ENCODE measurements at places on chromosomes 13 and 19. TPM values are rescaled to one million over a fixed set of nuclear protein-coding genes. Genes with fewer than 3 reads are reported as not detected.

Gene RNF113B
- total RNA-seq = not detected

Gene COX7A1
- not detected for total RNA-seq

Gene ZNF490
- total RNA-seq = 12.4 TPM

Gene SYCN
- total RNA-seq = not detected

Gene ZNF541
- 0.62 TPM for total RNA-seq

Gene ZNF121
- total RNA-seq = 48.4 TPM

- no peak for DNase-seq
Observed at GRCh38 chr13:108947551-108948030, 318.2 kb downstream of the MYO16 start.

GRCh38 chr19:47353307-47353712, 4.2 kb downstream of the DHX34 start:
- DNase-seq = no peak

DNA sequence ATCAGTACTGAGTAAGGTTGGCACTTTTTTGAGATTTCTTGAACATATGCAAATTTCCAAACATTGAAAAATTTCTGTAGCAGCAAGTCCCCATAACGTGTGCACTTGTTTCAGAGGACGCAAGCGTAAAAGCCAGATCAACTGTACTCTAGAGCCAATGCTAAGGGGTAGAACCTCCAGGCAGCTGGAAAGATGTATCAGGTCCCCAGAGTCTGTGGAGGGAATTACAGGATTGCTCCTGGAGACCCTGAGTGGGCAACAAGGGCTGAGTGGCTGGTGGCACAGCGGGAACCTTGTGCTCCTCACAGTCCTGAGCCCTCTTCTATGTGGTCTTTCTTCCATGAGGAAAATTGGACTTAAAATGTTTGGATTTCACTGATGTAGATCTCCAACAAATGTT, 53.9 kb upstream of the AMER2 start:
- no peak for DNase-seq

DNA sequence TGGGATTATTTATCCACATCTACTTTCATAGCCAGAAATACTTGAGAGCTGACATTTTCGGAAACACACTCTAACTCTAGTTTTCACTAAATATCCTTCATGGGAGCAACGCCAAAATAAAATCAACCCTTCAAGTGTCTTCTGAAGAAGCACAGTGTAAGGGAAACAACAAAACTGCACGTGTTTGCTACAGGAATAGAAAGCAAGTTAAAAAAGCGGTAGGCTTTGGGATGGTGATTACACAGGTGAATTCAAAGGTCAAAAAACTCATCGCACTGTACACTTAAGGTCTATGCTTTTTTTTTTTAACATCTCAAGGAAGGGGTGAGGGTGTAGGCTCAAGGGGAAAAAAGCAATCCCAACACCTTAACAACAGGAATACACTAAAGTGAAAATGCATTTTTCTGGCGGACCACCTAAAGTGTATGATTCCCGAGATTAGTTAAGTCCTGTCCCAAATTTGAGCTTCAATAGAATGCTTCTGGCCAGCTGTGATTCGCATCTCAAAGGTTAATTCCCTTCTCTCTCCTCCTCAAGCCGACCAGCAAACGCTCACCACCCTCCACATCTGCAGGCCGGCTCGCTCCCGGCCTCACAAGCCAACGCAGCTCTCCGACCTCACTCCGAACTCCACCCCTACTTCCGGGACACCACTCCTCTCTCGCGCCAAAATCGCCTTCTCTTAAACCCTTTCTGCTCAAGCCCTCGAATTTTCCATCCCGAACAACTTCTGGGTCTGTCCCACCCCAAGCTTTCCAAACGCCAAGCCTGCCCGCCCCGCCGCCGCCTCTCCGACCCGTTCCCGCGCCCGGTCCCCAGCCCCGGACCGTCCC, 1.1 kb downstream of the ARGLU1 start:
- DNase-seq = no peak

DNA sequence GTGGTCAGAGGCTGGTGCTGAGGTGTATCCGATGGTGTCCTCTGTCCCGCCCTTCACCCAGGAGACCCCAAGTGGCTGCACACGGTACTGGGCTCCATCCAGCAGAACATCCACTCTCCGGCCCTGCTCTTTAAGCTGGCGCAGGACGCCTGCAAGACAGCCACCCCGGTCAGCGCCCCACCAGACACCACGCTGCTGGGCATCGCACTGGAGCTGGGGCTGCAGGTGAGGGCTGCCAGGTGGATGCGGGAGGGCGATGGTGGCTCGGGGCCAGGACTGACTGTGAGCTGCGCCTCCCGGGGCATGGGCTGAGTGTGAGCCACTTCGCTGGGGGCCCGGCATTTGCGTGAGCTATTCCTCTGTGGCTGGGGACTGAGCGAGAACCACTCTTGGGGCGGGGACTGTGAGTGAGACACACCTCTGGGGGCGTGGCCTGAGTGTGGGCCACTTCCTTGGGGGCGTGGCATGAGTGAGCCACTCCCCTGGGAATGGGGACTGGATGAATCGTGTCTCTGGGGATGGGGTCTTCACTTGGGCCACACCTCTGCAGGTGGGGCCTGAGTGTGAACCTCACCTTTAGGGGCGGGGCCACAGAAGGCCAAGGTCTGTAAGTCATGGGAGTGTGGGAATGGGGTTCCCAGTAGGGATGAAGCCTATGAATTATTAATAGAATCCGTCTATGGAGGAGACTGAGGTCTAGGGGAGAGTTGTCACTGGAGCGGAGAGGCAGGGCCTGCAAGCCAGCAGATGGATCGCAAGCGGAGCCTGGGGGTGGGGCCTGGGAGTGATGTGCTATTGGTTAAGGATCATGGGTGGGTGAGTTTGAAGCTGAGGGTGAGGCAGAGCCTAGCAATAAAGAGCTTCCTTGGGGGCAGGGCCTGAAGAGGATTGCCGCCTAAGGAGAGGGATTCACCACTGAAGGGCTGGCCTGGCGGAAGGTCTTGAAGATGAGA, 30.5 kb downstream of the ZSWIM4 start:
- DNase-seq = no peak

GRCh38 chr13:67143544-67144115, 86.5 kb downstream of the PCDH9 start:
- no peak for DNase-seq

DNA sequence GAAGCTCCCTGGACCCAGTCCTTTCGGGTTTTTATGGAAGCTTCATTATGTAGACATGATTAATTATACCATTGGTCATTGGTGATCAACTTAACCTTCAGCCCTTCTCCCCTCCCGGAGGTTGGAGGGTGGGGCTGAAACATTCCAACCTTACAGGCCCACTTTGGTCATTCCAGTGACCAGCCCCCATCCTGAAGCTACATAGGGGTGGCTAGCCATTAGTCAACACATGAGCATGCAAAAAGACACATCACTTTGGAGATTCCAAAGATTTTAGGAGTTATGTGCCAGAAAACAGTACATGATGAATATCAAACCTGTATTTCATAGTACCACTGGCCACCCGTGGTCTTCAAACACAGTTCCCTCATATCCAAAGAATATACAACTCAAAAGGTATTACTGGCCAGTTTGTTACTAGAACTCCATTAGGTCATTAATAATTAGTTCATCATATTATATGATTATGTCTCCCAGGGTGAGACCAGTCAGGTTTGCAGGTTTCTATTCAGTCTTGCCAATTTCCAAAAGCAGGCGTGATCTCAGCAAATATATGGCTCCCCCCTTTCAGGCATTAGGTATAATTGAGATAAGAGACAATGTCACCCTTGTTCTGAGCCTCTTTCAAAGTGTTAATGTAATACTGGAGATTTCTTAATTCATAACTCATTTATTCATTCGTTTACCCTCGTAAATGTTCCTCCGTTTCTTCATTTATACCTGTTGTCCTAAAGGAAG, 11.1 kb downstream of the PPP5C start:
- no peak for DNase-seq

GRCh38 chr13:85347251-85347650, 452.0 kb downstream of the SLITRK6 start:
- DNase-seq = no peak

Measured in T-cell (primary cell).